ENCODE measurements at places on chromosomes 1 and 21.

DNA sequence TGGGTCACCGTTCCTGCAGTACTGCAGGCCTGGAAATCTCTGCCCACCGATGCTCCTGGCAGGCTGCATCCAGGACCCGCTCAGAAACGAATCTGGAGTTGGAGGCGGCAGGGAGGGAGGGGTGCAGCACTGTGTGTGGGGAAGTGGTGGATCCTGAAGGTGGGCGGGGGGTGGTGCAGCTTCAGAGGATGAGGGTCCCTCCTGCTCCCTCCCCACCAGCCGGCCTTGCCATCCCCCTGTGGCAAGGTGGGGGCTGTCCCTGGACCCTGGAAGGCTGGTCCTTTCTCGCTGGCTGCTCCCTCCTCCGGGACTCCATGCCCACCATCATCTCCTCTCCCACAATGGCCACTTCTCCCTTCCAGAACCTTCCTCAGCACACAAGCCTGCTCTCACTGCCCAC is 60.4 kb downstream of the B3GALT5 start:
- no peak for DNase-seq

DNA sequence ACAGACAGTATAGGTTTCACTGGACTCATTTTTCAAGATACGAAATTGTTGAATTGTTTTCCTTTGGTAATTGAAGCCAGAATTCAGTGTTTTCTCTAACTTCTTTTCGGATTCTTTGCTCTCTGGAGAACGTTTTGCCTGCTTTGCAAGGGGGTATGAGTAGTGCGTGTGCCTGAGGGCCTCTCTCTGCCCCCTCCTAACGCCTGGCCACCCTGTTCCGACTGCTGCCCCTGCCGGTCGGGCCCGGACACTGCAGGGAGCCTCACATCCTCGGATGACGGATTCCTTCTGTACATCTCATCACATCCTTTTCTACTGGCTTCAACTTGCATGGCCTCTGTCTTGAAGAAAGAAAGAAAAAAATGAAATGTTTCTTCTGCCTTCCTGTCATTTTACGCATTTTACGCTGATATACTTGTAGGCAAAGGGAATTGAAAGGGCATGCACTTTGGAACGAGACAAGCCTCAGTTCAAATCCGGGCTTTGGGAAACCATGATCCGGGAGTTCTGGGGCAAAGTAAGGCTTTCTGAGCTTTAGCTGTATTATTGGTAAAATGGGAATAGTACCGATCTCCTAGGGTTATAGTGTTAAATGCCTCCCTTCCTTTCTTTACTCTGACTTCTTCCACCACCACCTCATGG is 65.1 kb downstream of the DISC1 start:
- DNase-seq, result no peak

DNA sequence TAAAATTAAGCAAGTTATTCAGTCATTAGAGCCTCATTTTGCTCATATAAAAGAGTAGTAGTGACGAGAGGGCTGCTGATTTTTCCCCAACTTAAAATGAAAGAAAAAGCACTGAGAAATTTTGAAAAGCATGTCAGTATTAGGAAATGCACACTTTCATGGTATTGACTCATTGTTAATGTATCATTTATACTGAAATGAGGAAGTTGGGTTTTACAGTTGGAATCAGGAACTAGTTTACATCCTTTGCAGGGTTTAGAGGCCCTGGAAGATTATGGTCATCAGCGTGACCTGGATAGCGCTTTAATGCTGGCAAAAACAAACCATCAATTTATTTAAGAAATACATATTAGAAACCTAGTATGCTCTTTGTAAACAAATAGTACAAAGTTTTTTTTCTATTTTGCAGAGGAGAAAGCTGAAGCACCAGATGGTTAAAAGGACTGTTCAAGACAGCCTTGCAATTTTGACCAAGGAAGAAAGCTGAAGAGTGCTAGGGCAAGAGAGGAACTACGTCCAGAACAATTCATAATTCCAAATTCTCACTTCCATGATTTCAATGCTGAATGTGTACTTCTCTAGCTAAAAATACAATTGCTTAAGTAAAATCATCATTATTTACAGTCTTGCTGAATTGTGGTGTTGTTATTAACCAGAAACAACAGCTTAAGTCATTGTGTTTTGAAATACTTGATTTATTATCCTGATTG is 94.8 kb upstream of the SGIP1 start:
- DNase-seq, result no peak

GRCh38 chr1:228120351-228120750 is 11.3 kb upstream of the MRPL55 start:
- DNase-seq, result no peak

DNA sequence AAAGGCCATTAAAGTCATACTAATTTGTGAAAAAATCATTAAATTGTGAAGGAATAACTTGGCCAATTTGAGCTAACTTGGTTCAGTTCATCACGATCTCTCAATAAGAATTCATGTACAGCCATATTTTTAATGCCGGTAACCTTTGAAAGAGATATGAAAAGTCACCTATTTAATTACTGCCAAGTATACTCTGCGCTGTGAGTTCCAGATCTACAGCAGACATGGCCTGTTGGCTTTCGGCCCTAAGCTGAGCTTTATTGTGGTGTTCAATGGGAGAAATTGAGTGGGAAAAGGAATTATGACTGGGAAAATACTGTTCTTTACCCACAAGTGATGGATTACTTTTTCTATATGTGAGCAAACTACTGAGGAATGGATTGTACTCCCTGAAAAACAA is 159.9 kb upstream of the L1TD1 start:
- no peak for DNase-seq

DNA sequence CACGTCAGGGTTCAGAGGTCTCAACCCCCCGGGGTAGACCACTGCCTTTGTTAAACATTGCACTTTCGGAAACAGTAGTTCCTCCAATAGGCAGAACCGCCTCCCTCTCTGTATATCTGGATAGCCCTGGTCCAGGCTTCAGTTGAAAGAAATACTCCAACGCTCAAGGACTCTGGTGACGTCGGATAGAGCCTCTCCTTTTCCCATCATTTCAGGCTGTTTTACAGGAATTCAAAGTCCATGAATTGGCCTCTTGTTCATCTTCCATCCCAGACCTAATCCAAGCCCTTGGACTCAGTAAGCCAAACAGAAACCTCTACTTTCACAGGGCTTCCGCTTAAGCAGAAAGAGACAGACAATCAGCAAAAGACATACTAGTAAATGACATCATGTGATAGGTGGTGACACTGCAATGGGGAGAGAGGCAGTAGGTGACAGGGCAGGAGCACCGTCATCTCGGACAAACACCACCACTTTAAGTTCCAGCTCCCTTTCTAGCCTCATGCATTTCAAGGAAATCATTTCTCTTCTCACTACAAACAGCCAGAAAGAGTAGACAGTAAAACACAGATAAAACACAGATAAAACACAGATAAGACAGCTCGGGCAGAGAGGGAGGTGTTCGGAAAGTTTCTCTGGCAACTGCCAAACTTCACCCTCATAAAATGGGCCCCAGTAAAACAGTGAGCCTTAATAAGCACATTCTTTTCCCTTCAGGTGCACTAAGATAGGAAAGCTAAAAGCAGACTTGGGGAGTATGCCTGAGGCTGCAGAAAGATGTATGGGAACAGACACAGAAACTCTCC is 2.3 kb upstream of the PLA2G2A start:
- DNase-seq, result no peak

DNA sequence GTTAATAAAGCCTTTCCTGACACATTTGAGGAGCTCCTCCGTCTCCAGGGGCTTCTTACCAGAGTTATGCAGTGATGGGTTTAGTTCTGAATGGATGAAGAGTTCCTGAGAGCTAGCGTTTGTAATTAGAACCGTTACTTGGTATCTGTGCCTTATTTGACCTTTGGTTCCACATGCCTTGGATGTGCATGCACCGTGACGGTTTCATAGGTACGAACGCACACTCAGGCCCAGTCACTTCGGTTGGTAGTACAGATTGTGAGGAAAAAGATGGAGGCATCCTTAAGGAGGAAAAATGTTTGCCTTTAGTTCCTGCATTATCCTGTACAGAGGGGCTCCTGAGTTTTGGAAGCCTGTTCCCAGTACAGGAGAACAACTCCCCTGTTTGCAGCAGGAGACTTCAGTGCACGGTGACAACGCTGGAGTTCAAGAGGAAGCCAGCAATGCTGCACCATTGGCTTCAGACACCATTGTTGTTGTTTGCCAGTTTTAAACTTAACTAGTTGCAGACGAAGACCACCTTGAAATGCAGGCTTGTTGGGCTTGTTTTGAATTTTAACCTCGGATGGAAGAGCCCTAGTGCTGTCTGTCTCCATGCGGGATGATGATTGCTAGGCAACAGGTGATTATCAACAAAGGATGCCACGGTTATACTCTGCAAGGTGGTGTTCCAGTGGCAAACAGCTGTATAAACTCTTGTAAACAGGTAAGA is 8.2 kb downstream of the RBM15 start:
- DNase-seq, result no peak

DNA sequence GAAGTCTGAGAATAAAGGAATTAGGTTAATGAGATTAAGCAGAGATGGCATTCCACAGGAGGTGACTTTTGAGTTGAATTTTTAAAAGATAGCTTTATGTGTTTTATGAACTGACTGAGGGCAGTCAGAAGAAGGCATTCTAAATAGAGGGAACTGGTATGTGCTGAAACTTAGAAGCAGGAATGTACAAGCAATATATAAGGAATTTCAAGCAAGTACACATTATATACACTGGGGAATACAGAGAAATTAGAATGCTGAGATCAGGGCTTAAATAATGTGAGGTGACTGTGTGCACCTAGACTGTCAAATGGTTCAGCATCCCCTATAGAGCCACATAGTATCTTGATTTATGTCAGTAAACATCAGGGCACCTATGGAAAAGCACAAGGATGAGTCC is 19.3 kb downstream of the WNT2B start:
- no peak for DNase-seq

GRCh38 chr1:10304295-10304694 is 93.9 kb downstream of the KIF1B start:
- DNase-seq, result no peak

DNA sequence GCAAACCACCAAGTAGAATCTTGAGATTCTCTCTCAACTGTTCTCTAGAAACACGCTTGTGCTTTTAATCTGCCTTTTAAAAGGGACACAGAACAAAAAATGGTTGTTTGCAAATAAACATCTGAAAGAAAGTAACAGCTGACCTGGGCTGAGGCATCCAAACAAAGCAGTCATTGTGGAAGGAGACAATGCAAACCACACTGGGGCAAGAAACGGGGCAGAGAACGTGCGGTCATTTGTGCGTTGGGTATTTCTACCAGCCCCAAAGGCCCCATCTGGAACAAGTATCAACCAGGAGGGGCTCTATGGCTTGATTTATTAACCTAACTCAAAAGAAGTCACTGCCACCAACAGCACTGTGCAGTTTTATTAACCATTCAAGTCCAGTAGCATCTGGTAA is 6.0 kb downstream of the STMN1 start:
- DNase-seq, result no peak

GRCh38 chr1:210915890-210916507 is 217.9 kb downstream of the KCNH1 start:
- no peak for DNase-seq
